ENCODE measurements at places on chromosomes 5 and 9. TPM values are rescaled to one million over a fixed set of nuclear protein-coding genes. Genes with fewer than 3 reads are reported as not detected.

The SLC6A18 gene
- total RNA-seq, result not detected

The C5orf58 gene
- not detected for total RNA-seq

The FIBCD1 gene
- total RNA-seq, result 1.7 TPM

The ZNF354C gene
- total RNA-seq, result 6.3 TPM

The TTC33 gene
- 25.1 TPM for total RNA-seq

The TUSC1 gene
- 24.1 TPM for total RNA-seq

The DMRT3 gene
- not detected for total RNA-seq

The C9 gene
- not detected for total RNA-seq

The UCK1 gene
- 48.1 TPM for total RNA-seq
